ENCODE measurements at places on chromosomes 1 and 21.

DNA sequence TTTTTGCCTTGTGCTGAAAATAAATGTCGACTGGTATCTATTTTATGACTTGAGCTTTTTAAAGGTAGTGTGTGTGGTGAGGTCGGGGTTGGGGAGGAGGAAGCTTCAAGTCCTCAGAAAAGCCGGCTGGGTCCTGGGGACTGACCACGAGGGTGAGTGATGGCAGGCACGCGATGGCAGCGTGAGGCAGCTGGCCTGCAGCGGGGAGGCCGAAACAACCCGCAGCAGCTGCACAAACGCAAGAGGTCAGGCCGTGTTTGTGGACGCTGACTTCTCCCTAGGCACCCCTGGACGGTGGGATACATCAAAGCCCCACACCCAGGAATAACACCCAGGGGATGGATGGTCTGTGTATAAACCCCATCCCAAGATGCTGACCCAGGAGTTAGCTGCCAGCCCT lies 51.4 kb downstream of the ZBTB18 start:
- no peak for DNase-seq

DNA sequence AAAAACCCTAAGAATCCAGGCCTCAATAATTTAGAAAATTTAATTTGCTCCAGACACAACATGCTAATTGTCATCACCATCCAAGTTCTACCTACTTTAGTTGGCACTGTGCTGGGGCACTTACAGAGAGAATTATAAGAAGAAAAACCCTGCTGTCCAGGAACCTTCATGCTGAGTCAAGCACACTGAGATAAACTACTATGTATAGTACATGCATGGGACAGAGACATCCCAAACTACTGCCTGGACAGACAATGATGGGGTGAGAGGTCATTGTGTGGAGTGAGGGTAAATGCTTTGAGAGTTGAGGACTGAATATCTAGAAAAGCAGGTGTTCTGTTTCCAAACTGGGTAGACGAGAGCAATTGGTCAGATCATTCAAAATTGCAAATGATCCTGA lies 135.3 kb upstream of the CTTNBP2NL start:
- DNase-seq, result no peak

DNA sequence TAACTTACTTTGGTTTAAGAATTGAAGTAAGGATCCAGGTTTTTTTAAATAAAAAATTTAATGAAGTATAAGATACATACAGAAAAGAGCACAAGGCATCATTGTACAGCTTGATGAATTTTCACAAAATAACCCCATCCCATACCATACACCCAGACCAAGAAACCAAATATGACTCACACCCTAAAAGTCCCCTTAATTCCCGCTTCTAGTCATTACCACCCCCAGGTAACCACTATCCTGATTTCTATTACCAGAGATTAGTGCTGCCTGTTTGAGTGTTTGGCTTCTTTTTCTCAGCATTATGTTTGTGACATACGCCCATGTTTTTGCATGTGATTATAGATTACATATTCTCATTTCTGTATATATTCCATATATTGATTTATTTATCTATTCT lies 98.5 kb upstream of the HIVEP3 start:
- DNase-seq, result no peak

DNA sequence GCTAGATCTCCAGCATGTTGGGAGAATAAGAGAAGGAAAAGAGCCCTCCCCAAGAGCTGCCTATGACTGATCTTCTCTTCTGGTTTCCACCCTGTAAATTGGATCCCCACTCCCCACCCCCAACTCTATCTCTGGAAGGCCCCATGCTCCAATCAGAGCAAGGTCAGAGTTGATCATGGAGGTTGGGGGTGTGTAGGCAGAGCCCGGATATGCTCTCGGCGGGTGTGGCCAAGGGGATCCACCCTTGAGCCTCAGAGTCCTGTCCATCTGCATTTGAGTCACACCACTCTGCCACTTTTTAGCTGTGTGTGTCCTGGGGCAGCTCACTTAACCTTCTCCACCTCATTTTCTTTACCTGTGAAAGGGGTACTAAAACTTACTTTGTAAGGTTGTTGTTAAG lies 79.5 kb downstream of the NAV1 start:
- no peak for DNase-seq

- no peak for DNase-seq
Measured at GRCh38 chr21:29637134-29637533, 302.7 kb downstream of the GRIK1 start.

- DNase-seq, result no peak
Measured at GRCh38 chr1:227748496-227749182, 13.4 kb downstream of the SNAP47 start.

- no peak for DNase-seq
Measured at GRCh38 chr1:109630081-109630897, 10.7 kb downstream of the AMPD2 start.

DNA sequence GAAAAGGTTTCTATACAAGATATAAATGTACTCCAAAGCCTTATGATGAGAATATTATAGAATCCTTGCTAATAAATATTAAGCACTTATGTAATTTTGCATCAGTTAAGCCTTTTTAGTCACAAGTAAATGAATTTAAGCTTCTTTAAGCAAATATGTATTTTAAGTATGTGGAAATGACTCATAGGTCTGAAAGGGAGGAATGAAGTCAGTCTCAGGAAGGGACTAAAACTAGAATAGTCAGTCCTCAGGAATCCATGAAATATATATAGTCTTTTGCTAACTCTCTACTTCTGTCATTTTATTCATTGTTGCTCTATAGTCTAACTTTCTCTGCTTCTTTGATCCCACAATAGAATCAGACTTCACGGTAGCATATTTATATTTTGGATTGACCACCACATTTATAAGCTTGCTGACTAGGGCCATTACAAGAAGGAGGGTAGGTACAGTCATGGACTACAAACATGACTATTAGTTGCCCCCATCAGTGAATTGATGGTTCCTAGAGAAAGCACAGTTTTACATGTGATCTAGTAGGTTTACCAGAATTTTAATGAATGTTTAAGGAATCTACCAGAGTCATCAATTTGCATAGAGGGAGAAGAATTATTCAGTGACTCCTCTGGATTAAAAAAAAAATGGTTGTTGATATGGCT lies 20.2 kb upstream of the RABGGTB start:
- peak; percentile 54 for DNase-seq

DNA sequence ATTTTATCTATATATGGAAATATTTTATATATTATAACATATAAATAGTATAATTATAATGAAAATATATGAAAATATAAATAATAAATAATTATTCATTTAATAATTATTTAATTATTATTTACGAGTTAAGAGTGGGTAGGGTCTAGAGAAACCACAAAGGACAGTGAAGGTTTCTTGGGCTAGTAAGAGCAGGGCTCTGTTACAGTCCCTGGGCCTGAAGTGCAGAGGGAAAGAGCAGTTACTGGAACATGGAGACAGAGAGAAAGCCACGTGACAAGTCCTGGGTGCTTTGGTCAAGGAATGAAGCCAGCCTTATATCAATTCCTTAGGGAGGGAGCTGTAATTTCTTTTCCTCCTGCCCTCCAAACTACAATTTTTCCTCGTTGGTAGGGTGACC lies 117.2 kb upstream of the OLIG2 start:
- no peak for DNase-seq

GRCh38 chr1:20167126-20167525 lies 18.8 kb upstream of the UBXN10 start:
- DNase-seq, result no peak

DNA sequence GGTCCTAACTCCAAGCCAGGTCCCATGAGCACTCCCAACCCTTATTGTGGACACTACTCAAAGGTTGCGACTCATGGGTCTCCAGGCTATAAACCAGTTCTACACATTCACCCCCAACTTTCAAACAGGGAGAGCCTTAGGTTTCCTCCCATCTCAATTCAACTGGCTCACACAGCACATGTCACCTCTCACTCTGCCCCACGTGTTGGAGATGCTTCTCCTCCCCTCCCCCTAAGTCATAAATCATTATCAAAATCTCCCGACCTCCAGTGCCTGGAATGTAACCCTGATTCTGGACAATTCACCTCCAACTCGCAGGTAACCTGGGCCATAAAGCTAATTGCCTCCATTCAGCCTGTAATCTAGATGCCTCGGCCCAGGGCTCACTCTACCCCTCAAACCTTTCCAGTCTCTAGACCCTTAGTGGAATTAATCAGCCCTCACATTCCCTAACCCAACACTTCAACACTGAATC lies 595 bp downstream of the AK2 start:
- no peak for DNase-seq
